ENCODE measurements at places on chromosomes 1 and 21. TPM values are rescaled to one million over a fixed set of nuclear protein-coding genes. Genes with fewer than 3 reads are reported as not detected.

The PYHIN1 gene
- 3.2 TPM for polyA plus RNA-seq

The ANKRD35 gene
- polyA plus RNA-seq, result 2.7 TPM

The TMEM50B gene
- polyA plus RNA-seq, result 99.1 TPM

The SHISA4 gene
- polyA plus RNA-seq, result 5.0 TPM

The CD2 gene
- polyA plus RNA-seq, result 244 TPM

The NCAM2 gene
- polyA plus RNA-seq, result 0.34 TPM

GRCh38 chr1:48701445-48701844 lies 75.2 kb downstream of the BEND5 start:
- DNase-seq, result no peak

GRCh38 chr21:38244885-38245869 lies 11.6 kb upstream of the KCNJ15 start:
- no peak for DNase-seq

GRCh38 chr1:221549815-221550214 lies 192.1 kb downstream of the DUSP10 start:
- DNase-seq, result no peak

- DNase-seq, result no peak
Measured at GRCh38 chr1:163924041-163924440, 602.3 kb downstream of the NUF2 start.

DNA sequence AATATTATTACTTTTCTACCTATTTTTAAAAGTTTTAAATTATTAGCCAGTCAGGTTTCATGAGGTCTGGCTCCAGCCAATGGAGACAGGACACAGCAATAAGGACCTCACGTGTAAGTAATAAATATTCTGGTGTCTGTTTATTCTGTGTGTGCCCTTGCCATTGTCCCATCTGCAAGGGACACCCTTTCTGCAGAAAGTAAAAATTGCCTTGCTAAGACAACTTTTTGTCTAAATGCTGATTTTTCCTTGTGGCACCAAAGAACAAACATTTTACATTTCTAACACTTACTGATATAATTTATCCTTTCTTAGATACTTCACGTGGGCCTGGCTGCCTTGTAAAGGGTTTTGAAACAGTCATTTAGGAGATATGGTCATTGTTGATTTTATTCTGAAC lies 29.4 kb downstream of the OVAAL start:
- no peak for DNase-seq

DNA sequence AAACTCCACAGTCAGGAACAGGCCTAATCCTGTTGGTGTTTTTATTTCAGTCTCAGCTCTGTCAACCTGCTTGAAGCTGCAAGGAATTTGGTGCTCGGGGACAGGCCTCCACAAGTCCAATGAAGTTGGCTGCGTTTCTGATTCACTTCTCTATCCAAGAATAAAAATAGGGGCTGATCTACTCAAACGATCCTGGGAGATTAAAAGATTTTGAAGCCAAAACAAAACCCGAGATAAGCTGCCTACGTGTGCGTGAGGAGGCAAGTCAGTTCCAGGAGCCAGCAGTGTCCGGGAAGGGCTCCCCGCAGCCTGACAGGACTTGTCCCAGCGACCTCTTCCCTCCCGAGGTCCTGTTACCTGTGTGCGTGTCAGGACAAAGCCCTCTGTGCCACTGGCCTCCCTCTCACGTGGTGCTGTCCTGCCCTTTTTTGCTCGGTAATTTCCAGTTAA lies 98.0 kb downstream of the ETS2 start:
- no peak for DNase-seq

GRCh38 chr1:1308756-1309250 lies 406 bp downstream of the PUSL1 start:
- no peak for DNase-seq

DNA sequence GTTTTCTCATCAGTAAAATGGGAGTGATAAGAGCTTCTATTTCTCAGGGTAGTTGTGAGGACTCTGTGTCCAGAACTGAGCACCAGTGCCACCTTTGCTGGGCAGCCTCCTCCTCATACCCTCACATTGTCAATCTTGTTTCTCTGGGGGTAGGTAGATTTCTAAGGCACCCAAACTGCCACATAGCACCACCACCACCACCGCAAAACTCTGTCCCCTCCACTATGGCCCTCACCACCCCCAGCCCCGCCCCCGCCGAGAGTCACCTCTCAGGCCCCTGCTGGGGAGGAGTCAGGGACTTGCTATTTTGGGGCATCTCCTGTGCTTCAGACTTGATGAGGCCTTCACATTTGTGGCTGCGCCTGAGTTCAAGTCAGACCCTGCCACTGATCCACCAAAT lies 549.2 kb downstream of the PTPRU start:
- no peak for DNase-seq

GRCh38 chr1:43435146-43436145 lies 18.3 kb downstream of the HYI start:
- no peak for DNase-seq

- DNase-seq, result no peak
Measured at GRCh38 chr1:159881622-159882526, 18.1 kb downstream of the CFAP45 start.
